AG09309 (cell line): ENCODE measurements at places on chromosomes 1 and 21.

DNA sequence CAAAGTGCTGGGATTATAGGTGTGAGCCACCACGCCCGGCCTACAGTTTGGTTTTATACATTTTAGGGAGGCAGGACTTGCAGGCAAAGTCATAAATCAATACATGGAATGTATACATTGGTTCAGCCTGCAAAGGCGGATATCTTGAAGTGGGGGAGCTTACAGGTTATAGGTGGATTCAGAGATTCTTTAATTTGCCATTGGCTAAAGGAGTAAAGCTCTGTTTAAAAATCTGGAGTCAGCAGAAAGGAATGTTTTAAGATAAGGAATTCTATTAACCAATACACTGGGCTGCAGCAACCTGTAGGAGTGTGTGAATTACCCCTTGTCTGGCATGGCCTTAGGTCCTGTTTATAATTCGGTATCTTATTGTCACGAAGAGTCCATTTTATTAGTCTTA lies 57.6 kb downstream of the OPTC start:
- DNase-seq: no peak

GRCh38 chr1:230900984-230901383 lies 32.7 kb upstream of the C1orf198 start:
- no peak for DNase-seq

DNA sequence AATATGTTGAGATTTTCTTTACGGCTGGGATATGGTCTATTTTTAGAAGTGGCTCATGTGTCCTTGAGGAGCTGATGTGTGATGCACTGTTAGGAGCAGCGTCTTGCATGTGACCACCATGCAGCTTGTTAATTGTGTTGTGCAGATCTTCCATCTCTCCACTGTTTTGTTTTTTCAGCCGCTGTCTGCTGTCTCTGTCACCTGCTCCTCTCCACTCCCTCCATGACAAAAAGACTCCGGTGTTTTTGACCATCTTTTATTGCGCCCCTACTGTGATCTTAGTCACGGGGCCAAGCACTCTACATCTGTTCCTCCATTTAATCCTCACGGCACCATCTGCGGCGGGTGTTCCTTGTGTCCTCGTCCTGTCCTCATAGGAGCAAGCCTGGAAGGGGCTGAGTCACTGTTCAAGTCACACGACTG lies 51.8 kb downstream of the ADARB1 start:
- DNase-seq: no peak

- no peak for DNase-seq
These were observed 43.0 kb upstream of the IKBKE start for GRCh38 chr1:206427291-206427690.

DNA sequence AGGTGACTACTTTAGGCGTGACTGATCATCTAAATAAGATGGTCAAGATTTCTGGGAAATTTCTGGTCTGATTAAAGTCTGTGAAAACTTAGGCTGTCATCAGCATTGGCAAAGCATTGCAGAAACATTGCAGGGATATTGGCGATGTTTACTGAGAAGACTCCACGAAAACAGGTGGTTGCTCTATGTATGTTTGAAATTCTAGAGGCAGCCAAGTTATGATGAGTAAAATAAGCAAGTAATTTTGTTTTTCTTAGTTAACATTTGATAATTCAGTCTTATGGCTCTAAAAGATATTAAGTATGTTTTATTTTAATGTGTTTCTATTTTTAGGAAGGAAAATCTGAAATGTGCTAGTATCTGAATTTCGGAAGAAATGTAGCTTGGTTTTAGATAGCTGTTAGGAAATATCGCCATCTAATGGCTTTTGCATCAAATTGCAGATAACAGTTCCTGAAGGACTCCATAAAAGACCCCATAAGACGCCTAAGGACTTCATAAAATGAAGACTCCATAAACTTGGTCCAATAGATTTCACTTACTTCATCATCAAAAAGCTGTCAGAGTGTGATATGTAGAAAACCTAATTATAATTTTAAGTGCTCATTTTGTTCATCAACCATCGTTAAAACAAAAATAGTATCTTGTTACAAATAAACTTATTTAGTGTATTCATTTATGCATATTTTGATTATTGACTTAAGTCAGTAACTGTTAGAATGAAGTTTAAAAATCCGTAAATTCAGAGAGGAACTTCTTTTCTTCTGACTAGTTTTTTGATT lies 344.6 kb downstream of the RYR2 start:
- DNase-seq: no peak

- no peak for DNase-seq
These were observed 259.4 kb downstream of the FAF1 start for GRCh38 chr1:50700621-50701020.

DNA sequence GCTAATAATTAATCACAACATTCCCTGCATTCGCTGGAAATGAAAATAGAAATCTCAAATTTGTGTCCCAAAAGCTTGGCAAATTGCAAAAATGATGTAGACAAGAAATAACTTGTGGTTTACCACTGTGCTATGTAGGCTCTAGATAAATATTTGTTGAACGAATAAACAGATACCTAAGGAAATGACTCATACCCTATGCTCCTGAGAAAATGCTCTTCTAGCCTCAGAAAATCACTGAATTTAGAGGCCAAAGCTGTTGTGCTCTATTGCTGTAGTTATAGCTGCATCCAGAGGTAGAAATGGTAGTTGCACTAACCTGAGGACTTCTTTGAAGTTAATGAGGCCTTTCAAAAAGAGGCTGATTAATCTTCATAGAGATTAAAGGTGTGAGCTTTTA lies 142.0 kb upstream of the ZNHIT6 start:
- peak; percentile 86 for DNase-seq

- DNase-seq: no peak
These were observed 63.5 kb downstream of the DISC1 start for GRCh38 chr1:231690059-231690458.

- no peak for DNase-seq
These were observed 244.0 kb upstream of the VAMP3 start for GRCh38 chr1:7526867-7527732.

GRCh38 chr1:115705963-115706362 lies 62.6 kb downstream of the CASQ2 start:
- DNase-seq: no peak

GRCh38 chr21:20720623-20721022 lies 277.6 kb upstream of the NCAM2 start:
- DNase-seq: no peak

GRCh38 chr1:220473440-220473839 lies 54.5 kb upstream of the MARK1 start:
- no peak for DNase-seq

DNA sequence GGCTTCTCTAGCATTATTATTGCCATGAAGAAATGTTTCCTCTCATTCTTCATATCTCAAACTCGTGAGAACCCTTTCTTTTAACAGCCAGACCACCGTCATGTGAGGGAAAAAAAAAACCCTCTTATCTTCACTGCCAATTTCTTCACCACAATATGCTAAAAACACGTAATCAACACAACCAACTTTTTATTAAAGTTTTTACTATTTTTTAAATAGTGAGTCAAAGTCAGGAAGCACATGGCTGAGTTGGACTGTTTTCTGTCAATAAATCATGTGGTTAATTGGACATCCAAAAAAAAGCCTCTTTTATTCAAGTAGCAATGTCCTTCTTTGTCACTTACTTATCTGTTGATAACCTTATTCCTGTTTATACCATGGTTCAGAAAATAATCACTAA lies 55.9 kb upstream of the SAMD13 start:
- no peak for DNase-seq

DNA sequence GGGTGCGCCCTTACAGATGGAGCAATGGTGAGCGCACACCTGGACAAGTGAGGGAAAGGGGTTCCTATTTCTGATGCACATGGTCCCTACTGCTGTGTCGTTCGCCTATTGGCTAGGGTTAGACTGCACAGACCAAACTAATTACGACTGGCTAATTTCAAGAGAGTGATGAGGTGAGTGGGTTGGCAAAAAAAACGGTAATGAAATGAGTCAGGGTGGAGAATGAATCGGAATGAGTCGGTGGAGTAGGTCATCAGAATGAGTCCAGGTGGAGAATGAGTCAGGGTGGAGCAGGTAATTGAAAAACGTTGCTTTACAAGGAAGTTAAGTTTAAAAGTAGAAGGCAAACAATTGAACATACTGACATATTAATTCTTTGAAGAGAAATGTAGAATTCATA lies 79.8 kb downstream of the WDR4 start:
- no peak for DNase-seq

GRCh38 chr1:226082959-226083301 lies 20.4 kb downstream of the H3-3A start:
- DNase-seq: no peak

GRCh38 chr21:43676391-43676790 lies 17.0 kb downstream of the RRP1B start:
- no peak for DNase-seq

DNA sequence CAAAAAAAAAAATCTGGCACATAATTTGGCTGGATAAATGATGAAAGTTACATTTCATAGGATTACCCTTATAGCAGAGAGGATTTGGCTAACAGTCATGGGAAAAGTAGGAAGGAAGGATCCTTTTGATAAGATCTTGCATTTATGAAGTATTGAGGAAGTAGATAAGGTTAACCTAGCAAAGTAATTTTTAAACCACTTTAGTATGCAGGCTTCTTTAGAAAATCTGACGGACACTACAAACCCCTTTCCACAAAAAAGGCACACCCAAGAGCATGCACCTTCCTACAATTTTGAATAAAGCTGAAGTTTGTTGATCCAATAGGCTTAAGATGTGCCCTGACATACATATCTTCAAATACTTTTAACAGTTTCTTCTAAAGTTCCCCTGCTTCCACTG lies 275.2 kb downstream of the GRIK1 start:
- no peak for DNase-seq

DNA sequence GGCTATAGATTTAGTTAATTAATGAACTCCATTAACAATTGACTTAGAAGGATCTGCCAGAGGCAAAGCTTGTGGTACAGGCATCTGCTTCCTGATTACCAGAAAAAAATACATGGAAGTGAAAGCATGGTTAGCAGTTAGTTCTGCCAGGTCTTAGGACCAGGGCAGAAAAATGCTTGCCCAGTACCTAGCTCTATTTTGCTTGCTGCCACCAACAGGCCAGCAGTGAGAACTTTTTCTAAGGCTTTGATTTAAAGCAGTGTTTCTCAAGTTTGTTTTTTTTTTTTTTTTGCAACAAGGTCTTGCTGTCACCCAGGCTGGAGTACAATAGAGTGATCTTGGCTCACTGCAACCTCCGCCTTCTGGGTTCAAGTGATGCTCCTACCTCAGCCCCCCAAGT lies 16.4 kb upstream of the MTF1 start:
- no peak for DNase-seq

DNA sequence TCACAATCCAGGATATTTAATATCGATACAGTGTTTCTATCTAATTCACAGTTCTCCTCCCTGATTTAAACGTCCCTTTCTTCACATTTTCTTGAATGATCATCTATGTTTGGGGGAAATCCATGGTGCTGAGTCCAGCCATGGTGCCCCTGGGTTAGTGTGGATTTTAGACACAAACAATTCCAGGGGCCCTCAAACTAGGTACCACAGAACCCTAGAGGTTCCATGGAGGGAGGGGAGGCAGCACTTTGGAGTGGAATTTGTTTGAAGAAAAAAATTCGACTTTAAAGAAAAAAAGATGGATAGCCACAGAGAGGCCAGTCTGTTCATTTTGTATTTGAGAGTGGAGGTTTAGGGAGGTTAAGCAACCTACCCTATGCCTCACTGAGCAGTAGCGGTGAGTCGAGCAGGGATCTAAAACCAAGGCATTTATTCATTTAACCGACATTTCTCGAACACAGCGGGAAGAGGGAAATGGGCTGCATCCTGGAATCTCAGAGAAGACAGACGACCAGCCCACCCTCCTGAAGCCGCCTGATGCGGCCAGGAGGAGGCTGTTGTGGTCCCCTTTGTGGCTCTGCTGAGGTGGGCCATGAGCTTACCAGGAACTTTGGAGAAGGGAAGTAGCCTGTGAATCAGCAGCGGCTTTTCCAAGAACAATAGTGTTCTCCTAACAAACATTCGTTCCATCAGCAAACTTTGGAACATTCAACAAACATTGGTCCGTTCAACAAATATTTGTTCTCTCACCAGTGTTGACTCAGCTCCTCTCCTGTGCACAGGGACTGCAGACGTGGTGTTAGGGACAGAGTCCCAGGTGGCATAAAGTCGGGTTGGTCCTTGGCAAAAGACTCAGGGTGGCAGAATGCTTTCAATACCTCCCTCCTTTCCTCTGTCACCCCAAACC lies 103.5 kb upstream of the ZBTB40 start:
- DNase-seq: no peak

- DNase-seq: no peak
These were observed 29.7 kb upstream of the DUSP23 start for GRCh38 chr1:159751031-159751430.

DNA sequence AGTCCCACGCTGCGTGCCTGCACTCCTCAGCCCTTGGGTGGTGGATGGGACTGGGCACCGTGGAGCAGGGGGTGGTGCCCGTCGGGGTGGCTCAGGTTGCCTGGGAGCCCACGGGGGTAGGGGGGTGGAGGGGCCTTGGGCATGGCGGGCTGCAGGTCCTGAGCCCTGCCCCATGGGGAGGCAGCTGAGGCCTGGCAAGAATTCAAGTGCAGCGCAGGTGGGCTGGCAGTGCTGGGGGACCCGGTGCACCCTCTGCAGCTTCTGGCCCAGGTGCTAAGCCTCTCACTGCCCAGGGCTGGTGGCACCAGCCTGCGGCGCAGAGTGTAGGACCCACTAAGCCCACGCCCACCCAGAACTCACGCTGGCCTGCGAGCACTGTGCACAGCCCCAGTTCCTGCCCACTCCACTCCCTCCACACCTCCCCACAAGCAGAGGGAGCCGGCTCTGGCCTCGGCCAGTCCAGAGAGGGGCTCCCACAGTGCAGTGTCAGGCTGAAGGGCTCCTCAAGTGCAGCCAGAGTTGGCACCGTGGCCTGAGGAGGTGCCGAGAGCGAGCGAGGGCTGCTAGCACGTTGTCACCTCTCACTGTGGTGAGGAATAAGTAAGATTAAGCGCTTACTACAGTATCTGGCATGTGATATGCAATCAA lies 12.8 kb downstream of the TNNI3K start:
- no peak for DNase-seq

- peak; percentile 34 for DNase-seq
These were observed 6.9 kb upstream of the GPATCH4 start for GRCh38 chr1:156608036-156608674.

DNA sequence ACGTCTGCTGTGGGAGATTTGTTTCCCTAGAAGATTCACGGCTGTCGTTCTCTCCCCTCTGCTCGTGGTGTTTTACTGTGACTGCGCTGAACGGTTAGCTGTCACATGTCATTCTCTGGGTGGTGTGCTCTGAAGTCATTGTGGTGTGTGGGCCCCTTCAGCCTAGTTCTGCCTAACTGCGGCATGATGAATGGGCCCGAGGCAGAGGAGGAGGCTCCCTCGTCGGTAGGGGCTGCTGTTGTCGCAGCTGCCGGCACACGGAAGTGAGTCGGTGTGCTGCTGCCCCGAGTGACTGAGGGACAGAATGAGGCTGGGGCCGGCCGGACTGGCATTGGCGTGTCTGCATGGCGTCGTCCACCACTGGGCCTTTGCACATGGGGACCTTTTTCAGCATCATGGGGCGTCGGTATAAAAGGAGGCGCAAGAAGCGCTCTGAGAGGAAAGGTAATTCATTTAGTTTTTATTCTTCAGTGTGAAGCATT lies 77.9 kb downstream of the ADARB1 start:
- no peak for DNase-seq
